ENCODE measurements at places on chromosomes 6 and 20. TPM values are rescaled to one million over a fixed set of nuclear protein-coding genes. Genes with fewer than 3 reads are reported as not detected.

- no peak for DNase-seq
These were observed 62.9 kb upstream of the SLC22A1 start for GRCh38 chr6:160058603-160059215.

The VNN1 gene
- 4.3 TPM for total RNA-seq

- DNase-seq, result no peak
These were observed 323.1 kb downstream of the CDH26 start for GRCh38 chr20:60281295-60281694.

DNA sequence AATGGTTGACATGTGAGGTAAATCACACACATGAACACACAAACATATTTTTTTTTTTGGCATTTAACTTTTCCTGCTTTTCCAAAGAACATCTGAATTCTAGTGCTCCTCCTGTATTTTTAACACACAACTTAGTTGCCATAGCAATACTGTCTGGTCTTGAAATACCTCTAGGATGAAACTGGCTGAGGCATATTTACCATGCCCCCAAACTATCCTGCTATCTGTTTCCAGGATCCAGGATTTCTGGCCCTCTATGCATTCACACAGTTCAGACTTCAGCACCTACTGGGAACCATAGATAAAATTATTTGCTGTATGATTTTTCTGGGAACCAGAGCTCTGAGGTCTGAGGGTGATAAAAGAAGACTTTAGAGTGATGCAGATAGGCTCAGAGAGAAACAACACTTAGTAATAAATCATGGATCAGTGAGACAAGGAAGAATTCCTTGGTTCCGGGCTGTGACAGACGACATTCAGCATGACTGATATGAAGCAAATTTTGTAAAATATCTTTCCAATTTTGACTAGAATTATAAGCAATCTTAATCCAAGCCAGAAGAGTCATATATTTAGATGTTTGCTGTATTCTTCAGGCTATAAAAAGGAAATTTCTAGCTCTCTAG lies 359.7 kb downstream of the BTBD9 start:
- no peak for DNase-seq

DNA sequence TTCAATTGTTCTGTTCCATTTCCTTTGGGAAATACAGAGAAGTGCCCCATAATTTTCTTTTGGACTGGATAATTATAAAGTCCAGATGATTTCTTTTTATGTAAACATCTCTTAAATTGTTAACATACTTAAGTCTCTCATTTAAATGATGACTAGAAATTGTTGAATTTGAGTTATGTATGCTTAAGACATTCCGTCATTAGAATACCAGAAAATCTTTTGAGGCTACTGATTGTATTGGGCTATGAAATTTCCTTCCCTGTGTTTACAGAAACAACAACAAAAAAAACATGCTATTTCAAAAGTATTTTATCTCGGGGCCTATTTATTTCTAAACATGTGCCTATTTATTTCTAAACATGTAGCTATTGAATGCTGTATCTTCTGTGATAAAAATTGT lies 125.4 kb downstream of the SH3BGRL2 start:
- DNase-seq, result no peak

The PBOV1 gene
- not detected for total RNA-seq

DNA sequence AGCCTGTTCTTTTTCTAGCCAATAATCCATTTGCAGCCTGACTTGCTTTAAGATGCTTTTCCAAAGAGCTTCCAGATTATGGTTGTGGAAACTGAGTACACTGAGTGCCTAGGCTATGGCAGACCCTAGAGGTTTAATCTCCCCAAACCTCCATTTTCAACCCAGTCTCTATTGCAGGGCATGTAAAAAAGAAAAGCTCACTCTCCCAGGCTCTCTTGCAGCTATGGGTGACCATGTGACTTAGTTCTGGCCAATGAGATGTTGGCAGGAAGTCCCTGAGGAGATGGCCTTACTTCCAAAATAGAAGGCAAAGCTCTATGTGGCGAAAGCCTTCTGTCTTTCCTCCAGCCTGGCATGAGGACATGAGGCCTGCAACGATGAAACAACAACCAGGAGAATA lies 3.8 kb downstream of the PDRG1 start:
- no peak for DNase-seq
